HAP-1 (cell line): ENCODE measurements at places on chromosomes 2 and 18.

DNA sequence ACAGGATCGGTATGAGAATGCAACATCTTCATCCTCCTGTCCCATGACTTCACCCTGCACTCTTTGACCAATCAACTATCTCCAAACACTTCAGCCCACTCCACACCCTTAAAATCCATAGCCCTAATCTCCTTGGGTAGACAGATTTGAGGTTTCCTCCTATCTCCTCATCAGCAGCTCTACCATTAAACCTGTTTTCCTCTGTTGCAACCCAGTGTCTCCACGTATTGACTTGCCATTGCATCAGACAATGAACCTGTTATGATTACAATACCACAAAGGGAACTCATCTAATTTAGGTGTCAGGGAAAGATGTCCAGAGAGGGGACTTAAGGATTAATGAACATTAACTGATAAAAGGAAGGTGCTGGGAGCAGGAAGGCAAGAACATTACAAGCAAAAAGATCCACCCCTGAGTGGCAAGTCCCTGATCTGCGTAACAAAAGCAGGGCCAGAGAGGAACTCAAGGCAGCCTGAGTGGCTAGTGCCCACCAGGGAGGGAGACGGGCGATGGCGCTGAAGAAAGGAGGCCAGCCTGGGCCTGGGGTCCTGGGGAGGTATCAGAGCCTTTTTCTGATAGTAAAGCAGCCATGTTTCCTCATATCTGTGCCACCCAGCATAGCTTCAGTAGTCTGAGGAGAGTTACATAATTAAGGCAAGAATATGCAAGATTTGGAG lies 44.6 kb downstream of the AKAIN1 start:
- DNase-seq: no peak

GRCh38 chr2:143907801-143908200 lies 612.1 kb downstream of the ZEB2 start:
- no peak for DNase-seq

- peak; percentile 68 for DNase-seq
These were observed 14.4 kb downstream of the EFR3B start for GRCh38 chr2:25056098-25056821.

- peak; percentile 50 for DNase-seq
These were observed 96.0 kb upstream of the TTC39C start for GRCh38 chr18:23918395-23919032.
